CD4-positive, alpha-beta T cell treated with Interleukin-4 for 1 hour (primary cell): ENCODE measurements at places on chromosomes 3 and 15.

DNA sequence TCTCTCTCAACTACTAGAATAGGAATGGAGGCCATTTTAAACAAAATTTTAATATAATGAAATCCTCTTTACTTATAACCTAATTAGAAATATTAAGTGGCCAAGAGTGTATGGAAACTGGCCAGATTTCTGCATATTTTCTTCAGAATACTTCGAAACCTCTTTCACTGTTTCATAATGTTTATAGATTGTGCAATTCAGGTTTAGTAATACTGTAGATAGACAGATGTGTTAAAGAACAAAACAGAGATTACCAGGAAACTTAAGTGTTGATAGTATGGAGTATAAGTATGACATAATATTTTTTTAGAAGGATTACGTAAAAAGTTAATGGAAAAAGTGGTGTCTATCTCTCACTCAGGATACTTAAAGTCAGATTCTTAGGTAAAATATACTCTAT is 4.7 kb downstream of the ABHD5 start:
- DNase-seq = no peak

GRCh38 chr3:131705099-131705498 is 202.3 kb upstream of the MRPL3 start:
- no peak for DNase-seq

DNA sequence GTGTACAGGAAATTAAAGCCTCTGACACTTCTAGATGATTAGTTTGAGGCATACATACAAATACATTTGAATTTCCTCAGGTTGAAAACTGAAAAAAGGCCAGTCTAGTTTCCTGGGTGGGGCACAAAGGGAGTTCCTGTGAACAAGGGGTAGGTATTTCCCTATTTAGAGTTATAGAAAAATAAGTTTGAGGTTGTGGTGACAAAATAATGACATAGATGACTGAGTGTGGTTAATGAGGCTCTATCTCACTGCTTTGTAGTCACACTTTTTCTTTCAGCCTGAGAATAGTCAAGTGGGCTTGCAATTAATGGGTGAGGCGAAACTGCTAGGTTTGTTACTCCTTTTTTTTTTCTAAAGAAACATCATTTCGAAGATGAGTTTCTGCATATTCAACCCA is 4.3 kb downstream of the SLCO3A1 start:
- DNase-seq = peak; percentile 93

DNA sequence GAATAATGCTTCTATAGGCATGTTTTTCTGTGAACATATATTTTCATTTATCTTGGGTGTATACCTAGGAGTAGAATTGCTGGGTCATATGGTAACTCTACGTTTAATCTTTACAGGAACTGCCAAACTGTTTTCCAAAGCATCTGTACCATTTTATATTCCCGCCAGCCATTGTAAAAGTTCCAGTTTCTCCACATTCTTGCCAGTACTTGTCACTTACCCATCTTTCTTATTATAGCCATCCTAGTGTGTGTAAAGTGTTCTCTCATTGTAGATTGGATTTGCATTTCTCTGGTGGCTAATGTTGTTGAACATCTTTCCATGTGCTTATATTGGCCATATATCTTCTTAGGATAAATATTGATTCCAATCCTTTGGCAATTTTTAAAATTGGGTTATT is 31.2 kb upstream of the CFAP20DC start:
- no peak for DNase-seq

- no peak for DNase-seq
Measured at GRCh38 chr15:96500508-96500907, 170.0 kb downstream of the NR2F2 start.

DNA sequence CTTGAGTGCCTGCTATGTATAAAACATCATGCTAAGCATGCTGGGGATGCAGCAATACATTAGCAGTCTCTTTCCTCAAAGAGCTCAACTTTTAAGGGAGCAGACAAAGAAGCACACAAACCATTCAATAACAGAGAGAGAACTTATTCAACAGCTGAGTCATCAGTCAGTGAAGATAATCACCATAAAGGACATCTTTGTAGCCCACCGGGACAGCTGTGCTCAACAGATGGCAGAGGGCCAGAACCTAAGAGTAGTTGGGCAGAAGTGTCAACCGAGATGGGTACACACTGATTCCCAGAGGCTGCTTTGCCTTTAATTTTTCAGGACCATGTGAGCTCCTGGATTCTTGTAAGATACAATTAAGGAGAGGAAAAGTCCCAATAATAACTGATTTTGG is 4.2 kb upstream of the RAB8B start:
- no peak for DNase-seq

DNA sequence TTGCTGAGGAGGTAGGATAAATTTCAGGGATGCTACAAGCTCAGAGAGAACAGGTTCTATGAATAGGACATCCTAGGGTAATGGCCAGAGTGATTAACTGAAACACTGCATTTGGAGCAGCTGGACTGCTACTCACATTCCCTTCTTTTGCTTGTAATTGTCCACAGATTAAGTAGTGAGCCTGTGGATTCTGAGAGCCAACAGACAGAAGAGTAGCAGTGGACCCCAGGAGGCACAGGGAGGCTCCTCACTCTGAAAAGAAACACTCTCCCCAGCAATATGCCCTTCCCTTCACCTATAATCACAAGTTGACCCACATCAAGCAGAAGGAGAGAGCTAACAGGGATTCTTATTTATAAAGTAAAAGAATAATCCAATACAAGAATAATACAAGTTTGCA is 10.6 kb upstream of the RFX7 start:
- DNase-seq = no peak

GRCh38 chr3:30643763-30644462 is 37.5 kb downstream of the TGFBR2 start:
- DNase-seq = peak; percentile 70

GRCh38 chr3:72160351-72160750 is 375.4 kb upstream of the PROK2 start:
- no peak for DNase-seq

GRCh38 chr3:5423523-5423922 is 236.0 kb downstream of the EDEM1 start:
- no peak for DNase-seq

DNA sequence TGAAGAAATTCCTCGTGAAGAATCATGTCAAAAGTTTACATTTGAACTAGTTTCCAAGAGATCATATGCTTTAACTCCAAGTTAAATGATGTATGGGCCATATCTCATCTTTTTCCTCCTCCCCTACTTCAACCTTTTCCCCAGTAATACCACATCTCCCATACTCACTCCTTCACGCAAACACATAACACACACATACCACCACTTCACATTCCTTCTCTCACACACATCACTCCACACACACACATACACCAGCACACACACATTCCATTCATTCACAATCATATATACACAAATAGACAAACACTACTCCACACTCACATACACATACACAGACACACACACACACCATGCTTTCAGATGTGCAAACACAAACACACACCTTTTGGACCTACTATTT is 769.0 kb upstream of the NR2F2 start:
- no peak for DNase-seq

DNA sequence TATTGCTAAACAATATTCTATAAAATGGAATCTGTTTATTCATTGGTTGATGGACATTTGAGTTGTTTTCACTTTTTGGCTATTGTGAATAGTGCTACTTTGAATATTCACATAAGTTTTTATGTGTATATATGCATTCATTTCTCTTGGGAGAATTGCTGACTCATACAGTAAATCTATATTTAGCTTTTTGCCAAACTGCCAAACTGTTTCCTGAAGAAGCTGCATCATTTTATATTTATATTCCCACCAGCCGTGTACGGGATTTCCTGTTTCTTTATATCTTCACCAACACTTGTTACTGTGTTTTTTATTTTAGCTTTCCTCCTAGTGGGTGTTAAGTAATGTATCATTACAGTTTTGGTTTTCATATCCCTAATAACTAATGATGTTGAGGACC is 12.5 kb upstream of the TCAIM start:
- no peak for DNase-seq

DNA sequence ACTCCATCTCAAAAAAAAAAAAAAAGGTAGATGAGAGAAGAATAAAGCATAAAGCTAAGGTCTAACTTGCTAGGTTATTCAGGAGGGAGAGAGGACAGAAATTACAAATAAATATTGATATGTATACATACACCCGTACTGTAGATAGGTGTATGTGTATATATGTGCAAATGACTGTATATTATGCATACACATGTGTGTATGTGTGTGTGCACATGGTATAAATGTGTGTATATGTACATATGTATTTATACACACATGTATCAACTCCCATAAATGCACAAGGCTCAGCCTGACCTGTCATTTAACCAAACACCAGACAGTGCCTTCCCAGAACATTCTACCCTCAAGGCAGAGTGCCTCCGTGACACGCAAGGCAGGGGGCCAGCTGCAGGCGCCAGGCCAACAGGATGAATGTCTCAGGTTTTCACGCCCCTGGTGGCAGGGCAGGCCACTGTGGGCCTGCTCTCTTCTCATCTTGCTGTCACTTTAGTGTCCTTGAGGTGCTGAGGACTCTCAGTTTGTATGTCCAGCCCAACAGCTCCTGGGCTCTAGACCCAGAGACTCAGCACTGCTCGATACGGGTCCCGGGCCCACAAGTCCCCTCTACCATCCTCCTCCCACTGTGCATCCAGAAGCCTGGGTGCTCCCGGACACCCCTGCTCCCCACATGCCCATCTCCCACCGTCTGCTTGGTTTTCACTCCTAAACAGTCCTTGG is 40.4 kb downstream of the TM2D3 start:
- no peak for DNase-seq

DNA sequence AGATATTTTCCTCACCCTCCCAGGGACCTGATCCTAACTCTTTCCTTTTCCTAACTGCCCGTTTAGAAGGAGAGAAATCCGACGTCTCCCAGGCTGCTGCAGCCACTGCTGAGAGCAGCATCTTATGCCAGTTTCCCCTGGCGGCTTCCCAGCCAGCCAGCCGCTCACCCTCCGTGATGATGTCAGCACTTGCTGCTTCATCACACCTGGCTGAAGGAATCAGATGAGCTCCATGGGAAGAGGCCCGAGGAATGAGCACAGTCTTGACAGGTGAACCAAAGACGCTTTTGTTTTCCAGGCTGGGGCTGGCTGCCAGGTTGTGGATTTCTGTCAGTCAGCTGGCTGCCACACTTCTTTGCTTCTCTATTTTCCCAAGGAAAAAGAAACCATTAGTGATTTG is 445.1 kb upstream of the RBMS3 start:
- DNase-seq = no peak

DNA sequence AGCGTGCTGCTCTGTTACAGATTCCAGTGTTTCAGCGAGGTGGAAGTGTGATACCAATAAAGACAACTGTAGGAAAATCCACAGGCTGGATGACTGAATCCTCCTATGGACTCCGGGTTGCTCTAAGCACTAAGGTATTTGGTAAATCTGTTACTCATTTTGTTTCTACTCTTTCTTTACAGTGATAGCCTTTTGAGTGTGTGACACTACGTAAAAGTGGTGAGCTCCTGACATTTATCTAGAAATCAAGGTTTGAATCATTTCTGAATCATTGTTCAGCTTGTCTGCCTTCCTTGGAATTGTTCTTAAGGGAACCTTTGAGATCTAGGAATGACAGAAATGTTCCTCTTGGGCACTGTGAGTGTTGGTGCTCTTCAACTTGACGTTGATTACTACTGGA is 11.2 kb upstream of the CAPN3 start:
- DNase-seq = no peak

DNA sequence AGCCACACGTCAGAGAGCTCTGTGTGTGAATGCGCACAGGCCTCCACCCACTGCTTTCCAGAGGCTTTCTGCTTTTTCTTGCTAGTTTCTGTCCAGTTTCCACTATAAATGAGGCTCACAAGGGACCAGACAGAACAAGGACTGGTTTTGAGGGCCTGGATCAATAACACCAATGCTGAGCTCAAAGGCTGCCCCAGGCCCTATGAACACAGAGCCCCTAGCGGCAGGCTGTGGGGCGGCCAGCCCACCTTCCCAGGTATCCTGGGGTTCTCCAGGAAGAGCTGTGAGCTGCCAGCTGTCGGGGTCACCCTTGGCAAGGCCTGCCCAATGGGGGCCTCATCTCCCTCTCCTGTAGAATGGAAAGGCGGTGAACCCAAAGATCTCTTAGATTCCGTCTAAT is 2.2 kb upstream of the ITIH3 start:
- DNase-seq = no peak

GRCh38 chr15:39149636-39150150 is 431.2 kb upstream of the THBS1 start:
- DNase-seq = no peak

- no peak for DNase-seq
Measured at GRCh38 chr15:91517491-91518200, 335.9 kb upstream of the SLCO3A1 start.

GRCh38 chr3:71468311-71469137 is 115.0 kb downstream of the FOXP1 start:
- no peak for DNase-seq

GRCh38 chr3:45612918-45613602 is 18.5 kb downstream of the LIMD1 start:
- DNase-seq = no peak

GRCh38 chr3:11583235-11583634 is 60.5 kb downstream of the VGLL4 start:
- no peak for DNase-seq

GRCh38 chr3:131218196-131218595 is 163.4 kb upstream of the NUDT16 start:
- no peak for DNase-seq

GRCh38 chr3:138443091-138443490 is 8.7 kb downstream of the ESYT3 start:
- no peak for DNase-seq

GRCh38 chr15:63065262-63066221 is 23.0 kb downstream of the TPM1 start:
- no peak for DNase-seq

DNA sequence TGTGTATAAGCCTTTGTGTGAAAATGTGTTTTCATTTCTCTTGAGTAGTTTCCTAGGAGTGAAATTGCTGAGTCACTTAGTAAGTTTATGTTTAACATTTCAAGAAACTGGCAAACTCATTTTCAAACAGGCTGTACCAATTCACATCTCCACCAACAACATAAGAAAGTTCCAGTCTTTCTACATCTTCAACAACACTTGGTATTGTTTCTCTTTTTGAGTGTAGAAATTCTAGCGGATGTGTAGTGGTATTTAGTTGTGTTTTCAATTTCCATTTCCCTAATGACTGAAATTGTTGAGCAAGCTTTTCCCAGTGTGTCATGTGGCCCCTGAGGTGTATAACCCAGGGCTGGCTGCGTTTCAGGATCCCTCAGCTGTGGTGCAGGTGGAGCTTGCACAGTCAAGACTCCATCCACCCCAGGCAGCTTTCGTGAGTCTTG is 258.5 kb downstream of the PDCD6IP start:
- DNase-seq = no peak

DNA sequence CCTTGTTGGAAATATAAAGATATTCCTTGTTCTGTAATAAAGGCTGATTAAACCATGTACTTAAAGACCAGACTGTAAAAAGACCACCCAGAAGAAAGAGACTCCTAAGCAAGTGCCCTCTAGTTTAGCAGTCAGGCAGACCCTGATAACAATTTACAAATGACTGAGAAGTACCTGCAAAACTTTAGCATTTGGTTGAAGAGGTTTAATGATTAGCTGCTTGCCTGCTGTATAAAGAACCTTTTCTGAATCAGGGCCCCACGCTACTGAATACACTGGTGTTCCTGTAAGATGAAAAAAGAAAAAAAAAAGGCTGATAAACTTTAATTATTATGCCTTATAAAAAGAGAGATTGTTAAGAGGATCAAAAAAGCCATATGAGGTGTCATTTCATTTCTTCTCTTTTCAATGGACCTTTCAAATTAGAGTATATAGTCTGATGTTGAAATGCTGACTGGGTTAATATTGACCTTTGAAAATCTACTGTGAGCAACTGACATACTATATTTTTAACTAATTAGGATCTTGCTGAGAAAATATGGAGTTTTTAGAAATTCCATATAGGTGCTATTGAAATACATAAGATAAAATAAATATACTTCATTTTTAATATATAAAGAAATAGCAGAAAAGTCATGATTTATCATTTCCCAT is 33.0 kb downstream of the IFT80 start:
- DNase-seq = no peak
